ENCODE measurements at places on chromosomes 12 and 14.

DNA sequence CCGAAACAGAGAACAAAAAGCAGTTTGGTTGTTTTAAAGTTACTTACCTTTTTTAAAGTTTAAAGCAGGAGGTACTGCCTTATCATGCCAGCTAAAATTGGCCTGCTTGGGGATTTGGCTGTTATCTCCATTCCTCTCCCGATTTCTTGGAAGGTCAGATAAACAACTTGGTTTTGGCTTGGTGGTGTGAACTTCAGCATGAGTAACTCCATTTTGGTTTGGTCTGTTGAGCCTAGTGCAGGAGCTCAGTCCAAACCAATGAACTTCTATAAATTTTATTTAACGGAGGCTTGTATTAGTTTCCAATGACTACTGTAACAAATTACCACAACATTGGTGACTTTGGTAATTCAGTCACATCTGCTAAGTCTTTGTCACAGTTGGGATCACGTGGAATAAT is 82.3 kb downstream of the PLEKHA5 start:
- no peak for DNase-seq

DNA sequence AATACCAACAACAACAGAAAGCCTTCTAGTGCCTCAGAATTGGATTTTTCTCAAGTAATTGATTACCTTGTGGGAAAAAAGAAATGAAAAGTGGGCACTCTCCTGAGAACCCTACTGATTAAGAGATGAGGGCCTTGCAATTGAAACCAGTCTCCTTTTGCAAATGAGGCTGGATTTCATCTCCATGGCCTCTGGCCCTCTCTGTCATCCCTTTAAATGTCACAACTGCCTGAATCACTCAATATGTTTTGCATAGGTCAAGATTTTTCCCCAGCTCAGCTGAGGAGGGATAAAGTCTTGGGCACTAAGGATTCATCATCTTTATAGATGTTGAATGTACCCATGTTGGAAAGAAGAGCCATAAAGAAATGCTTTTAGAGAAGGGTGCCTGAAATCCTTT is 166.4 kb downstream of the RMST start:
- DNase-seq, result no peak

GRCh38 chr12:82448911-82449578 is 90.7 kb downstream of the METTL25 start:
- DNase-seq, result no peak

DNA sequence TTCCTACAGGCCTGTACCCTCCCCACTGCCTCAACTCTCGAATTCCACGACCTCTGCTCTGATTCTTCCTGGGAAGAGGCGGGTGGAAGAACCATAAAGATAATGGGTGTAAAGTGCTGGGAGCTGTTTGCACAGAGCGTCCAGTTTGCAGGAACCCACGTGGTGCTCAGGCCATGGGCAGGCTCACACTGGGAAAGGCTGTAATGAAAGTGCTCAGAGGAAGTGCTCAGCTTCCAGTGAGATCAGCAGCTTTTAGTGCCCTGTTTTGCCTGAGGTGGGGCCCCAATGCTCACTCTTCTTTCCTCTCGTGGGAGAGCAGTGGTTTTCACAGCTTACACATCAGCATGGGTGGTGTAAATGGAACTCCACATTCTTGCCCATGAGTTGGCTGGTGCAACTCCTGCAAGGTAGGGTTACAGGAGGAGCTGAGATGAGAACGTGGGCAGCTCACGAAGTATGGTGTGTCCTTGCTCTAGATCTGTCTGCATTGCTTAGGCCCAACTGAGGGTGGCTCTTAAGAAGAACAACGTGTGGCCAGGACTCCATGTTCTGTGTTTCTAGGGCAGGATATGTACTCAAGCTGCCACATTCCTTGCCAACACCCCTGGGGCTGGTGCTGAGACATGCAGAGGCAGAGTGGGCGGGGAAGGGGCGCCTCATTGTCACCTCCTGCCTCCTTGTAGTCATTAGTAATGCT is 2.9 kb downstream of the TMEM63C start:
- no peak for DNase-seq
